ENCODE measurements at places on chromosomes 4 and X.

- no peak for DNase-seq
Measured at GRCh38 chr4:5707778-5708448, 446 bp downstream of the EVC2 start.

DNA sequence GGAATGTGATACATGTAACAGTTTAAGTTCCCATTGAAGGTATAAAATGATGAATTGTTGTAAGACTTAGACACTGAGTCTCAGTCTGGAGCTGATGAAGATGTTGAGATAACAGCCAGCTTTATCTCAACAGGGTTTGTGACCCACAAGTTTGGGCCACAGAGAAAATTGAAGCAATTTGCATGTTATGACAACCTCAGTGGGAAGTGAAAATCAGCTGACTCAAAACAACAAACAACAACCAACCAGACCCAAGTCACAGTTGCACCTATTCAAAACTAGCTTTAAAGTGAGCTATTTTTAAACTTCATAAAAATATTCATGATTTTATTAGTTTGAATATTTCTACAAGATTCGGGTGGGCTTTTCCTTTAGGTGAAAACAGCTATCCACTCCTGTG lies 8.0 kb downstream of the SFRP2 start:
- no peak for DNase-seq

- no peak for DNase-seq
Measured at GRCh38 chrX:97167333-97167732, 283.6 kb downstream of the RPA4 start.

DNA sequence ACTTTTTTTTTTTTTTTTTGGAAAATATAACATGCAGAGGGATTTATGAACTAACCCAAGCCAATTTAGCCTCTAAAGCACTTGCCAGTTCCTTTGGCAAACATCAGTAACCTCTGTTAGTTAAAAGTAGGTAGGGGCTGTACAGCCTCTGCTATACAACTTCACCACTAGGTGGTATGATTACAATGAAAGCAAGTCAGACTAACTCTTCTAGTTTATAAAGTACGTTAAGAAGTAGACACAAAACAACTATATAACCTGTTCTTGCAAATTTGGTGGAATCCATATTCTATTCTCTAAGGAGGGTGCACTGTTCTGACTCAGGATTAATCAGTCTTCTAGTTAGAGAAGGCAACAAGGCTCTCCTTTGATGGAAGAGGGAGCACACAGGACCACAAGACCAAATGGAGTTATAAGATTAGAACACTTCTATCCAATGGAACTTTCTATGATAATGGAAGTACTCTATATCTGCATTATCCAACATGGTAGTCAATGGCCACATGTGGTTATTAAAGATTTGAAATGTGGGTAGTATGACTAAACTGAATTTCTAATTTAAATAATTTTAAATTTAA lies 12.8 kb downstream of the AIMP1 start:
- DNase-seq = peak; percentile 26

DNA sequence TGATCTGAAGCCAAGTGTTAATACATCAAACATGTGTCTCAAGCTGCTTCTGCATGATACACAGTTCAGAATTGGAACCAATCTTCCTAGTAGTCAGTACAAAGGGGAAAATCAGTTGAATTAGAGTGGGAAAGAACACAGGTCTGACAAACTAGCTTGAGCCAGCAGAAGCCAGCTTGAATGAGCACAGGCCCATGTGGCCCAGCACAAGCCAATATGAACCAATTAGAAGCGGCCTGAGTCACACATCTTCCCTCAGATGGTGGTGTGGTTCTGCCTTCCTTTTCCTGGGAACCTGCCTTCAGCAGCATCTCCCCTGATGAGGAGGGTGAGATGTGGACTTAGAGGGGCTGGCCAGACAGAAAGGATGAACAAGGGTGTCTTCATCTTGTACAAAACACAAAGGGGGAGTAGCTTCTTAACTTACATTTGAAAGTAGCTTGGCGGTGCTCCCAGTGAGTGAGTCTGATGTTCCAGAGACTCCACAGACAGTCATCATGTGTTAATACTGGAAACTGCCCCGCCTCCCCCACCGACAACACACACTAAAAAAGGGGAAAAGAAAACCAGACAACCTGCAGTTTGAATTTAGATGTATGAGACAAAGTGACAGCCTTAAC lies 72.0 kb downstream of the FRMPD4 start:
- DNase-seq = no peak

DNA sequence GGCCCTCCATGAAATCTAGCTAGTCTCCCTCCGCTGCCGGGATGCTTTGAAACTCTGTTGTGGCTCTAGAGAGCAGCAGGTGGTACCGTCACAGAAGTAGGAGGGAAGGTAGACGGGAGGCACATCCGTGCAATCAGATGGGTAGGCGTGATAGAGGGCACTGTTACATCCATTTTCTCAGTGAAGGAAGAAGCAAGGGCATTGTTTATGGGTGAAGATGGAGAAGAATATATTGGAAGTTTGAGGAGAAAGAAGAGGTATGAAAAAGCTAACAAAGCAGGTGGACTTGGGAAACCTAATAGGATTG lies 1.3 kb downstream of the ANAPC4 start:
- DNase-seq = no peak

GRCh38 chr4:42018451-42018850 lies 28.1 kb downstream of the SLC30A9 start:
- no peak for DNase-seq

GRCh38 chrX:23390979-23391378 lies 56.3 kb downstream of the PTCHD1 start:
- no peak for DNase-seq

DNA sequence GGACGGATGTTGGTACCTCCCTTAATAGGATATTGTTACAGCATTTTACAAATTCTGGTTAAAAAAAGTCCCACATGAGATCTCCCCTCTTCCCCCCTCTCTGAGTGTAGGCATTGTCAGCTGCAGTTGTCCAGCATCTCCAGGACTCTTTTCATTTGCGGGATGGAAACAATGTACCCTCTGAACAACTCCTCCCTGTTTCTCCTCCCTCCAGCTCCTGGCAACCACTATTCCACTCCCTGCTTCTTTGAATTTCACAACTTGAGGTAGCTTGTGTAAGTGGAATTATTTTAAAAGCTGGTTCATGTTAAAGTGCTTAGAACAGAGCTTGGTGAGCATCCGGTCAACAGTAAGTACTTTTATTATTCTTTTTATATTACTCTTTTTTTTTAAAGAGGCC lies 69.8 kb downstream of the TBL1X start:
- peak; percentile 40 for DNase-seq

GRCh38 chrX:39445336-39445735 lies 644.1 kb downstream of the MID1IP1 start:
- no peak for DNase-seq

DNA sequence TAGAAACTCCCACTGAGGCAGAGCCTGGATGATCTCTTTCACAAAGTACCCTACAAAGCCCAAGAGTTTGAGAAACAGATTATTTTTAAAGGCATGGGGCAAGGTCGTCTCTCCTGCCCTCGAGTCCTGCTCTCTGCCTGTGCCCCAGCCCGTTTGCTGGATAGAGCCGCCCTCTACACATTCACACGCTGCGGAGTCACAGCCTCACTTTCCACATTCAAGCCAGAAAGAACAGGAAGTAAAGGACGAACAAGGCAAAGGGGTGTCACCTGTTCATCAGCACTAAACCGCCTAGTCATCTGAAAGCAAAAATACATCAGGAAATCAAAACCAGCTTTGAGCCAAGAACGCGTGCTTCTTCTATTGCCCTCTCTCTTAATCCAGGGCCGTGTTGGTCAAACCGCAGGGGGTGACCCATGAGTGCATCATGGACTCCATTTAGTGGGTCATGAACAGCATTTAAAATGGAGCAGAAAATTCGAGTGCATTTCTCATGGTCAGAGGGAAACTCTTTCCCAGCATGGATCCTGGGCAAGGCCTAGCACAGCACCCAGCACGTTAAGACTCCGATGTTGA lies 83.4 kb downstream of the PHKA2 start:
- no peak for DNase-seq

DNA sequence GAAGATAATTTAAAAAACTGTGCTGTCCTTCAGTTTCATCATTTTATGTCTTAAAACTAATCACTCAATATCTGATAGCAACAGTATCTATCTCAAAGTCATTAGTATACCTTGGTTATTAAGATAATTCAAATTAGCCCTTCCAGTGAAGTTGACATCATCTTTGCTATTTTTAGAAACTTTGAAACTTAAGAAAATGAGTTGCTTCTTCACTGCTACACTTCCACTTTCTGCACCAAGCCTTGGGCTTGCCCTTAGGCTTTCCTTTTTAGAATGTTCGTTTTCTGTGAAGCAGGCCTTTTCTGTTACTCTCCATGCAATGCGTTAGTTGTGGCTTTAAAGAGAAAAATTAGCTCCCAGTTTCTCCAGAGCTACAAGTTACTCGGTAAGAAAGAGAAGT lies 4.4 kb upstream of the VAMP7 start:
- no peak for DNase-seq

DNA sequence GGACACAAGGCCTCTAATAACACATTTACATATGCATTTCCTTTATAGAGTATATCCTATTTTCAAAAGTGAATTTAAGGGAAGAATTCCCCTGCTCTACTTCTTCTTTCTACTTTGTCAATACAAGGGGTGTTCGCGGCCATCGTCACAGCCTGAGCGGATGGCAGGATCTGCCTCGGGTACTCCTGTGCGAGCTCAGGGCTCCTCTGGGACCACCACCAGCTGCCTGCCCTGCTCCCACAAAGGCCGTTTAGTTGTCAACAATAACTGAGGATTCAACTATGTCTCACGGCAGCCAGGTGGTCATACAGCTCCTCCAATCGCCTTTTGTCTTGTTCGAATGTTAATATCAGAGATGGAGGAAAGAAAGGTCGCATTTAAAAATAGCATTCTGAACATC lies 228.2 kb upstream of the TENM3 start:
- DNase-seq = no peak

GRCh38 chr4:1333256-1333655 lies 13.8 kb upstream of the UVSSA start:
- no peak for DNase-seq

GRCh38 chrX:50577326-50577725 lies 106.7 kb upstream of the DGKK start:
- no peak for DNase-seq

GRCh38 chr4:151436093-151436518 lies 27.1 kb downstream of the FHIP1A start:
- no peak for DNase-seq

DNA sequence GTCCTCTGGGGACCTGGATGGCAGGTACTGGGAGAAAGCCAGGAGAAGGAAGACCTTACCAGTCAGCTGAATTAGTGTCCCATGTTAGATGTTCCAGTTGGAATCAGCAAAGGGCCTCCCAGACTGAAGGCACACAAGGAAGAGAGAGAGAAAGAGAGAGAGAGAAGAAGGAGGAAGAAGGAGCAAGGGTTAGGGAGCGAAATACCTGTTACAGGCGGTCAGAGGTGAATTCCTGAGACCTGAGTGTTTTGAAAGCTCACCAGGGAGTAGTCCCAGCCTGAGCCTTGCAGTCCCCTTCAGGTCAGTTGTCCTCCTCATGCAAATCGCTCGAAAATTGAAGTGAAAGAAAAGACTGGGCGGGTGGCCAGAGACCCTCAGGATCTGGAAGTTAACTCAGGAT lies 60.3 kb downstream of the USP11 start:
- no peak for DNase-seq

DNA sequence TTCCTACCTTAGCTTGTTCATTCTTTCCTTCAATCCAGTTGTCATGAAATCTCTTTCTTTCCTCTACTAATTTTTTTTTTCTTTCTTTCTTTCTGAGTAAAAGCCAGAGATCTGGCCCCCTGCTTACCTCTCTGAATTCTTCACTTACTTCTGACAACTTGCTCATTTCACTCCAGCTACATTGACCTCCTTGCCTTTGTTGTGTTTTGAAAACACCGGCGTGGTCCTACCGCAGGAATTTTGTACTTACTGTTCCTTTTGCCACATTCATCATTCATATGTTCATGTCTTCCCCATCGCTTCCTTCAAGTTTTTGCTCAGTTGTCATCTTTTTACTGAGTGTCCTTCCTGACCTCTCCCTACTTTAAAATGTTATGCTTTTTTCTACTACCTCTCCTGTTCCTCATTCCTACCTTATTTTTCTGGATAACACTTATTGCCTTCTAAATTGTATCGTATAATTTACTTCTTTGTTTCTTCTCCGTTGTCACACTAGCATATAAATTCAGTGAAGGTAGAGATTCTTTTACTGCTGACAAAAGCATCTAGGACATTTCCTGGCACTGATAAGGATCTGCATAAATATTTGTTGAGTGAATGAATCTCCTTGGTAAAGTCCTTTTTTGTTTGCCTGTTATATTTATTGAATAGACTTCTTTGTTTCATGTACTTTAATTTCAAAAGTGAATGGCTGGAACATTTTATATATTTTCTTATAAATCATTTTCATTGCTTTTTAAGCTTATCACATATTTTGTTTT lies 74.4 kb downstream of the NFKB1 start:
- DNase-seq = no peak

GRCh38 chrX:149979126-149979644 lies 40.9 kb upstream of the EOLA2 start:
- DNase-seq = no peak

- no peak for DNase-seq
Measured at GRCh38 chr4:93658443-93658842, 170.1 kb upstream of the ATOH1 start.

DNA sequence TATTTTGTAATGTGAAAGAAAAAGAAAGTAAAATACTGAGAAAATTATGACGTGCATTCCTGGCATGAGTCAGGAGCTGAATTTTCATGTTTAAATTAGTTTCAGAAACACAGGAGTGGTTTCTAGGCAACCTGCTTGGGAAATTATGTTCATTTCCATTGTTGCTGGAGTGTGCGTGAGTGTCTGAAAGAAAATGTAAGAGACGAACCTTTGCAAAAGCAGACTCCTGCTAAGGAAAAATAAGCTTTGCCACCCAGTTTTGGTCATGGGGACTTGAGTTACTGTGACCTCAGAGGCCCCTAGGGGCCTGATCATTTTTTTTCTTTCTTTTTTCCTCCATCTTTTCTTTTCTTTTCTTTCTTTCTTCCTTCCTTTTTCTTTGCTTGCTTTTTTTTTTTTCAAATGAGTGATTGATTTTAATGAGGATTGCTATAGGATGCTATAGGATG lies 18.8 kb upstream of the CHRNA9 start:
- no peak for DNase-seq

Data from midbrain (tissue), 1 donor.